Aortic smooth muscle cell (primary cell): ENCODE measurements at places on chromosomes 13 and 19. TPM values are rescaled to one million over a fixed set of nuclear protein-coding genes. Genes with fewer than 3 reads are reported as not detected.

KLK14 gene
- not detected in 2 replicates for total RNA-seq

IGLON5 gene
- not detected in 2 replicates for total RNA-seq

ABHD8 gene
- total RNA-seq: 8.6 and 8.8 TPM in 2 replicates

KLHL1 gene
- total RNA-seq: not detected in 2 replicates

ZAR1L gene
- total RNA-seq: not detected in 2 replicates

ZNF556 gene
- total RNA-seq: 0.26 TPM in 1 of 2 replicates, not detected in the other

ATP5F1D gene
- 40.4 and 41.0 TPM in 2 replicates for total RNA-seq

PSG5 gene
- 0.12 TPM in 1 of 2 replicates, not detected in the other for total RNA-seq
